Psoas muscle (tissue), 8 donors: ENCODE measurements at places on chromosomes 7 and 10. TPM values are rescaled to one million over a fixed set of nuclear protein-coding genes. Genes with fewer than 3 reads are reported as not detected.

TCAF2 gene
- polyA plus RNA-seq: 0.39 TPM

SKIDA1 gene
- polyA plus RNA-seq: 0.04 TPM

RGR gene
- polyA plus RNA-seq: 0.10 TPM

GLCCI1 gene
- 0.84 TPM for polyA plus RNA-seq

NAT16 gene
- polyA plus RNA-seq: 0.01 TPM

FLNC gene
- 4,011 TPM for polyA plus RNA-seq
